Karpas-422 (cell line): ENCODE measurements at places on chromosomes 12 and 14.

- no peak for DNase-seq
These were observed 168.0 kb downstream of the TMTC3 start for GRCh38 chr12:88310069-88310468.

DNA sequence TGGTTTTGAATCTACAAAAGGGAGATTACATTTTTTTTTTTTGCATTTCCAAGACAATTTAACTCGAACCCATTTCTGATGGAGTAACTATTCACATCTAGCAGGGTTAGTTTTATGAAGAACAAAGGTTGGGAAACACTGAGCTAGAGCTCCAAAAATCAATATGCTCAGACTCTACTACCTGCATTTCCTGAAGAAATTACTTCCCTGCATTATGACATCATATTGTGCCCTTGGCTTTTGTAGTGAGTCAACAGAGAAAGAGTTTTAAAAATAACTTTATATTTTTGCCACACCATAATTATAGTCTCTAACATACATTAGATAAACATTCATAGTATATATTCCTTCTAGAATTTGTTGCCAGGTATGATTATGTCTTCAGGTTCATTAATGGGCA is 14.8 kb downstream of the GRIP1 start:
- no peak for DNase-seq

GRCh38 chr14:33026850-33027430 is 88.3 kb downstream of the NPAS3 start:
- no peak for DNase-seq

DNA sequence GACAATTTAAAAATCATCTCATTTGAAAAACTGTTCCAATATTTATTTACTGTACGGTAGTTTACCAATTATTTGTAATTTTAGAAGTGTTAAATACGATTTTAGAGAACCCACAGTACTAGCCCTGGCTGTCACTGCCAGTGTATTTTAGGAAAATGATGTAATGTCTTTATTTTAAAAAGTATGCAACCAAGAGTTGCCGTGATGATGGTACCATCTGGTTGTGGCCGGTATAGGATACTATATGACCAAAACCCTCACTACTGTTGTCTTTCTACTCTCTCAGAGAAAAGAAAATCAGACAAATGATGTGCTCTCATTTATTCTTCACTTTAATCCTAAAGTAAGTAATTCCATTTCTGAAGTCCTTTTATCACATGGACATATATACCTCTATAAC is 395.0 kb downstream of the FOXG1 start:
- no peak for DNase-seq

DNA sequence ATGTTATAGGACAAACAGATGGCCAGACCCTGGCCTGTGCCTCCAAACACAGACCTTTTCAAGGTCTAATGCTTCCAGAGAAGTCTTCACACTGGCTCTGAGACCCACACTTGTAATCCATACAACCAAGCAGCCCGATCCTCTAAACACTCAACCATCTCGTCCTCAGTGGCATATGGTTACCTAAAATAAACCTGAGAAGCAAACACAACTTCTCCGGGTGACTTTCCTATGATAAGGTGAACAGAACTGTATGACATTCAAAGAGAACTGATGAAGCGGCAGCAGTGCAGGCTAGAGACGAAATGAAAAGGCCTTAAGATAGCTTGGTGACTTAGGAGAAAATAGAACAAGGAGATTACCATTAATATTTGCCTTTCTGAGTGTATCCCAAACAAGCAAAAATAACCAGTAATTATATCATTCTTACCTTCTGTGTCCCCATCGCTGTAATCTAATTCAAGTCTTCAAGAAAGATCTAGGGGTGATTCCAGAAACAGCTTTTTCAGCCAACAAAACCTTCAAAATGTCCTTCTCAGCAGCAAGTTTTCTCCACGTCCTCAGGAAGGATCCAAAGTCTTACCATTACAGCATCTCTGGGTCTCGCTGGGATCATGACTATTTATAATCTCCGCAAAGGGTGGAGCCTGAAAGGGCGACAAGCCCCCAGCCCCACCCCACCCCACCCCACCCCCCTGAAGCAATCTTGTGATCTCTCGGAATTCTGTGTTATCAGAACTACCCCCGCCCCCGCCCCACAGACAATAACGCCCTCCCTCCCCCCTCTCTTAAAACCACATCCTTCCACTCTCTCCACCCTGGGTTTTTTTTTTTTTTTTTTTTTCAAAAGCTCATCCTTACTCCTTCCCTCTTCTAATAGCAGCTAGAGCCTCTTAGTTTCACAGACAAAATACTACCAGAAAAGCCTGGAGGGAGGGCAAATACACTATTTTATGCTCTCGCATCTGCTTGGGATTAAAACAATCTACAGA is at the start of gene SLC2A3:
SLC2A3 (minus strand) TSS at position 598 of the 992 bp plus-strand sequence; CDS start at position 445, 153 bp downstream.
- DNase-seq, result peak; percentile 88

GRCh38 chr12:96474206-96474605 is 15.2 kb upstream of the CFAP54 start:
- DNase-seq, result no peak

DNA sequence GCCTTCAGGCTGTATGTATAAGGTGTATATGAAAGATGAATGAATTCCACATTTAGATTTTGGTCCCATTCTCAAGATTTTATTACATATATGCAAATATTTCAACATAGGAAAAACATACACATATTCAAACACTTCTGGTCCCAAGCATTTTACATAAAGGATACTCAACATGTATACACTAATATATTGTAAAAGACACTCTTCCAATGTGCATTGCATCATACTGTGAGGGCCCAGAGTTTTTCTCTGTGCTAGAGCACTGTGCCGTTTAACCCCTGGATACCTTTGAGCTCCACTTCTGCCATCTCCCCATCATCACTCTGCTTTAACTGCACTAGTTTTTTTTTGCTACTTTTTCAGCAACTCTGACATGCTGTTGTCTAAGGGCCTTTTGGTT is 48.1 kb downstream of the ZDHHC17 start:
- DNase-seq, result no peak

DNA sequence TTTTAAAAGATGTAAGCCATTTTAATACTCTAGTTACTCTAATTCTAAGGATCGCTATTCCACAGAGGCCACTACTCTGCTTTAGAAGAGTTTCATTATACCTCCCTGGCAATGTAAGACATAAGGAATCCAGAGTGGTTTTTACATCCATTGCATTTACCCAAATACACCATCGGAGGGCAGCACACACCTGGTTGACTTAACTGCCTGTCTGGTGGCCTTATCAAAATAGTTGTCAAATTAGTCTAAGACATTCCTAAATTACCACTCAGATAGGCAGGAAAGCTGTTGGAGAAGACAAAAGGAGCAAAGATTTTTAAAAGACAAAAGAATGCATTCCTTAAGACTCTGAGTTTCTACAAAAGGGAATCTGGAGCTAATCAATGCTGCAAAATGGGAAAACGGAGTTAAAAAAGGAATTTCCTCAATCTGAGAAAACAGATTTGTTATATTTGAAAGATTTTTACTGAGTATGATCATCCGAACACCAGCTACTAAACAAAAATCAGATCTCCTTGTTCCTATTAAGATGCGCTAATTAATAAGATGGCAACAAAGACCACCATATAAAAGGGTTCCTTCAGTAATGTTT is 33.8 kb upstream of the FGD4 start:
- peak; percentile 78 for DNase-seq

- no peak for DNase-seq
These were observed at the start of gene RNASE1 for GRCh38 chr14:20802341-20803084. Gene RNASE1, minus strand, starts transcription at chr14:20802844. Its CDS starts 776 bp downstream, at chr14:20802068.

GRCh38 chr14:104694991-104695659 is 5.7 kb downstream of the INF2 start:
- no peak for DNase-seq

- DNase-seq, result no peak
These were observed 12.5 kb downstream of the NR2C1 start for GRCh38 chr12:95060951-95061350.

DNA sequence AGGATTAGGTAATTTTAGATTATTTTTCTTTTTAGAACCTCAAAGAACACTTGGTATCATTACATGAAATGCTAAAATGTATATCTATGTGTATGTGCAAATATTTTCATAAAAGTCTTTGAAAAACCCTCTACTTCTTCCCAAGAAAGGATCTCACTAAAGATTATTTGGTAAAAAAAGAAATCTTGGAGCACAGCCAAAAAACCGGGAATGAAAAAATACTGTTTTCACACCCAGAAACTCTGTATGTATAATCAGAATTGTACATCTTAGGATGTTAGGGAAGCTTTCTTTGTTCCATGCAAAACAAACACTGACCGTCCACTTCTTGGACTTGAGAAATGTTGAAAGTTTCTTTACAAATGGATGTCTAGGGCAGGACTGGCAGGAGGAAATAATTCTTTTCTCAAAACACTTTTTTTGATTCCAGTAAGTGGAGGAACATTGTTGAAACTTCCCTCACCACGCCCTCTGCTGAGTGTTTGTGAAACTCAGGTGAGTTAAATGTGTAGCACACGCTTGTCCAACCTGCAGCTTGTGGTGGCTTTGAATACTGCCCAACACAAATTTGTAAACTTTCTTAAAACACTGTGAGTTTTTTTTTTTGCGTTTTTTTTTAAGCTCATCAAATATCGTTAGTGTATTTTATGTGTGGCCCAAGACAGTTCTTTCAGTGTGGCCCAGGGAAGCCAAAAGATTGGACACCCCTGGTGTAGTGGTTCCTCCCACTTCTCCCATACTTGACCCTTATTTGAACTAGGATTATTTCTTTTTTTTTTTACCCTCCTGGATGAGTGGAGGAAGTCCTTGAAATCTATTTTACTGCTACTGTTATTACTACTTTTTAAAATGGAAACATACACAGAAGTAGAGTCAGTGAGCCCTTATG is 26.6 kb downstream of the FBXO34 start:
- DNase-seq, result peak; percentile 68

DNA sequence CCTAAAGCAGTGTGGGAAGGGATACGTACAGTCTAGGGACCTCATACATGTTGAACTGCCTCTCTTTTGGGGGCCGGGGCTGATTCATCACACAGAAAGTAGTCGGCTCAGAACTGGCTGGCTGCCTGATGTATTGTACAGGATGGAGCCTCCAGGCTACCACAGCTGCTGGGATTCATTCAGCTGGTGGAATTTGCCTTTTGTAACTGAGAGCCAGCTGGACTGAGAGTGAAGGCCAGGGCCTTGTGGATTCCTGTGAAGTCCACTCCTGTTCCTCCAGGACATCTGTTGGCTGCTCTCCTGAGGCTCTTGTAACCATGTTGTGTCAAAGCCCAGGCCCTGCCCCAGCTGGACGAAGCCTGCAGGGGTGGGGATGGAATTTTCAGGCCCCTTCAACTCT is 116.3 kb upstream of the PRICKLE1 start:
- no peak for DNase-seq

- DNase-seq, result no peak
These were observed 105.4 kb upstream of the FKBP4 start for GRCh38 chr12:2689393-2689792.

DNA sequence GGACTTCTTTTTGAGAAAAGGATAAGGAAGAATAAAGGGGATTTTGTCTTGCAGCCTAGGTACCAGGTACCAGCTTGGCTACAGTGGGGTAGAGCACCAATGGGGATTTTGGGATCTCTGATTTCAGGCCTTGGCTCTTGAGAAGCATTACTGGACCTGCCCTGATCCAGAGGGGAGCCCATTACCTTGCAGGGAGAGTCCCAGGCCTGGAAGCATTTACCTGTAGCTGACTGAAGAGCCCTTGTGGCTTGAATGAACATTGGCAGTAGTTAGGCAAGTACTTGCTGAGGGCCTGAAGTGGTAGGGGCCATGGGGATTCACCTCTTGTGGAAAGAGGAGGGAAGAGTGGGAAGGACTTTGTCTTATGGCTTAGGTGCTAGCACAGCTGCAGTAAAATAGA is 308.2 kb upstream of the FBXO33 start:
- no peak for DNase-seq

- no peak for DNase-seq
These were observed 26.5 kb downstream of the TMEM229B start for GRCh38 chr14:67461996-67462395.

- DNase-seq, result no peak
These were observed 49.5 kb upstream of the GNPNAT1 start for GRCh38 chr14:52840877-52841276.

- DNase-seq, result no peak
These were observed 19.8 kb upstream of the KCNA5 start for GRCh38 chr12:5023842-5024241.

GRCh38 chr14:24355009-24355408 is 13.0 kb upstream of the NFATC4 start:
- no peak for DNase-seq
